ENCODE measurements at places on chromosomes 3 and 15. TPM values are rescaled to one million over a fixed set of nuclear protein-coding genes. Genes with fewer than 3 reads are reported as not detected.

Gene KNG1
- total RNA-seq = not detected

Gene LOXL1
- 69.0 TPM for total RNA-seq

Gene GABRG3
- 3.1 TPM for total RNA-seq

Gene RTP4
- total RNA-seq = 0.83 TPM

Gene NPAP1
- total RNA-seq = 0.51 TPM

Gene ARPIN
- 26.4 TPM for total RNA-seq

Gene PRICKLE2
- total RNA-seq = 43.2 TPM

Gene CHRFAM7A
- total RNA-seq = 1.5 TPM

Gene GRK7
- total RNA-seq = 0.11 TPM

Gene TIMP4
- total RNA-seq = 0.16 TPM

Gene ADAMTS17
- 42.1 TPM for total RNA-seq

Gene PLCL2
- total RNA-seq = 3.6 TPM

Gene MST1R
- total RNA-seq = 4.3 TPM

Gene CCR2
- total RNA-seq = not detected

Gene DISP2
- total RNA-seq = 0.76 TPM

Gene CPNE4
- not detected for total RNA-seq

Gene NFKBIZ
- 134 TPM for total RNA-seq

Gene SLC12A1
- total RNA-seq = 0.14 TPM

Gene TTLL13
- total RNA-seq = 0.47 TPM

Gene TLR9
- total RNA-seq = 0.16 TPM

Gene PATL2
- 1.3 TPM for total RNA-seq

Gene PGBD4
- total RNA-seq = 1.5 TPM

All from mesothelial cell of epicardium (in vitro differentiated cells).